ENCODE measurements at places on chromosomes 7 and 10.

- no peak for DNase-seq
Observed at GRCh38 chr7:1882451-1882850, 212.4 kb downstream of the ELFN1 start.

DNA sequence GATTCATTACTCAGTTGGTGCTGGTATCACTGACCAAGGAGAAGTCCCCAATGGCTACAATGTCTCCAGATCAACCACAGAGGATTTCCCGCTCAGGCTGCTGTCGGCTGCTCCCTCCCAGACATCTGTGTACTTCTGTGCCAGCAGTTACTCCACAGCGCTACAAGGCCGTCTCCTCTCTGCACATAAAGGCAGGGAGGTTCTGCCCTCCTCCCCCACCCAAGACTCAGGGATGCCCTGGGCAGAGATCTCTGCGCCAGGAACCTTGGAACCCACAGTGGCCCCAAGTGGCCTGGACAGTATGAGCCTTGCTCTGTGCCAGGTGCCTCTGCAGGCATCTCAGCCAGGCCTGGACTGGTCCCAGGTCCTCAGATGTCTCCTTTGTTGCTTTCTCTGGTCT is 193.4 kb upstream of the PRSS58 start:
- DNase-seq: no peak

- DNase-seq: peak; percentile 88
Observed at GRCh38 chr7:1412322-1413261, 46.7 kb downstream of the MICALL2 start.

- no peak for DNase-seq
Observed at GRCh38 chr7:83096065-83096580, 66.6 kb downstream of the PCLO start.

GRCh38 chr7:128954150-128954549 is 16.4 kb downstream of the IRF5 start:
- DNase-seq: no peak

DNA sequence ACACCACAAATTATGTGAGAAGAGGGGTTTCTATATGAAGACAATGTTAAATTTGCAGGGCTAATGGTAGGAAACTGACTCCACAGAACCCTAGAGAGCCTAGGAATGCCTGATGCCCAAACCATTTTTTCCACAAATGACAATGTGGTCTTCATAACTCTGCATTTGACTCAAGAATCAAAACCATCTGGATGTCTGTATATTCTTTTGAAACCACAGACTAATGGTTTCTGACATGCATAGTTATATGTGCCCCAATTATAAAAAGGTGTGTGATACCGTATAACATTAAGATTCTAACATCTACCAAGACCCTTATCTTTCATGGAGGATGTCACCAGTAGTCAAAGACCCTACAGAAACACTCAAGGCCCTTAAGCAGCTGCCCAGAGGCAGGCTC is 20.3 kb downstream of the SEC61G start:
- DNase-seq: no peak

- peak; percentile 71 for DNase-seq
Observed at GRCh38 chr7:16989811-16990413, 108.1 kb upstream of the AGR3 start.

DNA sequence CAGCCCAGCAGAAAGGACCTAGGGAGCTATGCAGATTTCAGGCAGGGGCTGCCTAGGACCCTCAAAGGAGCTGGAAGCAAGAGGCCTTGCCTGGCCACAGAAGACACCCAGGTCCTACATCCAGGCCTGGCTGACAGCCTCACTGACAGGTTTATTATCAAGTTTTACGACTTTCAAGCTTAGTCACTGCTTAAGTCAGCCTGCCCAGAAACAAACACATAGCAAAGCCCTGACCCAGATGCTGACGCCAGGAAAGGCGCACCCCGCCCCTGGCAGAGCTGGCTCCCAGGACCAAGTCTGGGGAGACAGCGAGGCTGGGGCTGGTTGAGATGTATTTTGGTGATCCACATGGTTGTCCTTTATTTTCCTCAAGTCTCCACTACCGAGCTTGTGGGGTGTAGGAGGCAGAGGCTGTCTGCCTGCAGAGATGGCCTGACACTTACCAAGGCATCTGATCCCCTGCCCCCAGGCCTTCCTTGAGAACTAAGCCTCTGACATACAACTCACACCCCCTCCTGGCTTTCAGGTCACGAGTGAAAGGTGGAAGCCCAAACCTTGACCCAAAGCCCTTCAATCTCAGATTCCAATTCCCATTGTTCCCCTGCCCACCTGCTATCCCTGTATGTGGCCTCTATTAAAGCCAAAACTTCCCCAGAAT is 80.7 kb upstream of the EMX2 start:
- no peak for DNase-seq

GRCh38 chr7:102916426-102916825 is 3.6 kb downstream of the LRRC17 start:
- DNase-seq: no peak

GRCh38 chr10:36075196-36075595 is 433.1 kb upstream of the FZD8 start:
- no peak for DNase-seq

DNA sequence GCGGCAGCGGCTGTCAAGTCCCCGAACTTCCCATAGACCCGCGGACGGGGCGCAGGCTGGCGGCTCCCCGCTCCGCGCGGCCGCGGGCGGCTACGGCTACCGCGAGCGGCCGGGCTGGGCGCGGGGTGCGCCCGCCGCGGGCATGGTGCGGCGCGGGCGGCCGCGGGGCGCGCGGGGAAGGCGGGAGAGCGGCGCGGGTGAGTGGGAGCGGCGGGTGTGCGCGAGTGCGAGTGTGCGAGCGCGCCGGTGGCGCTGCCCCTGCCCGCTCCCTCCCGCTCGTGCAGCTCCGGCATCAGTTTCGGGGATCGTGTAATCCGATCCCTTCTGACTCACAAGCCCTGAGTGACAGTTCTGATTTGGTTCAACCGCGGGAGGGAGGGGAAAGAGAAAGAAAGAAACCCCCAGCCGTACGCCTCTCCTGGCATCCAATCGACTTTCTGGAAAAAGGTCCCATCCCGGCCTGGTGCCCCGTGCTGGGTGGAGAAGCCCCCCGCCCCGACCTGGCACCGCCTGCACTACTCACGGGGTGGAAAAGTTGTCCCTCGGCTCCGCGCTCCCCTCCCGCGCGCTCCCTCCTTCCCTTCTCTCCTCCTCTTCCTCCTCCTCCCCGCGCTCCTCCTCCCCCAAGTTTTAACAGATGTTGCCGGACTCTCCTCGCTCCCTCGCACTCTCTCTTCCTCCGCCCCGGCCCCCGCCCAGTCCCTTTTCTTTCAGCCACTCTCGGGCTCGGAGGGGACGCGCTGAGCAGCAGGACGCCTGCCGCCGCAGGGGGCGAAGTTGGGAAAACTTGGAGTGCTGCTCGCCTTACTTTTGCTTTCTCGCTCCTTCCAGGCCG is at the start of gene GLI3:
Gene GLI3 (minus strand): TSS at position 234 of the 835 bp plus-strand sequence. CDS start 13,956 bp downstream, outside the sequence.
- DNase-seq: no peak

DNA sequence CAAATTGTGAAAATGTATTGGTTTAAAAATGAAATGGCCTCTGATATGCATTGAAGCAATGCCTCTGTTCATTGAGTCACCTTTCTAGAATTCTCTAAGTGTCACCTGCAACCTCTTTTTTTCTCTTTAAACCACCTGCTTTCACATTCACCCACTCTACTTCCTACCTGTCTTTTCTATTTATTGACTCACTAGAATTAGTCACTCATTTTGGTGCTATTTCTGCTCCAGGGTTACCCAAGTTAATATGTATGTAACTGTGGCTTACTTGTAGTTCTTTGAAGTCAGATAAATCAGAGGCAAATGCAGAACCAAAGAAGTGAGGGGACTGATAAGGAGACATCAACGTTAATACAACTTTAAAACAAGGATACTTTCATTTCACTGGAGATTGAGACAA is 674.7 kb downstream of the CCSER2 start:
- DNase-seq: no peak

DNA sequence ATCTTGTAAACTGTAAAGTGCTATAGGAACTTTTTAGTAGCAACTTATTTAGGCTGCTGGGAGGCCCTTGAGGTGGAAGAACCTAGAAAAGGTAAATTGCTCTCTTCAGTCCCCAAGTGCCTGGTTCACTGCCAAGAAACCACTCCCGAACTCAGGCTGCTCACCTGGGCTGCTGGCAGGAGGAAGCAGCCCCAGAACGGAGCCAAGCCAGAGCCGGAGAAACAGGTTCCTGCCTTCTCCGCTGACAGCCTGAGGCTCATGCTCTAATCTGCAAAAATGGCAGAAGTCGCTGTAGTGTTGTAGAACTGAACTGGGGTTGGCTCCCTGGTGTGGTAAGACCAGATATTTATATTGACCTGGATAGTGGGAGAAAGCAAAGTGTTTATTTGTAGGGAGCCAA is 136.0 kb downstream of the CUL2 start:
- DNase-seq: no peak

DNA sequence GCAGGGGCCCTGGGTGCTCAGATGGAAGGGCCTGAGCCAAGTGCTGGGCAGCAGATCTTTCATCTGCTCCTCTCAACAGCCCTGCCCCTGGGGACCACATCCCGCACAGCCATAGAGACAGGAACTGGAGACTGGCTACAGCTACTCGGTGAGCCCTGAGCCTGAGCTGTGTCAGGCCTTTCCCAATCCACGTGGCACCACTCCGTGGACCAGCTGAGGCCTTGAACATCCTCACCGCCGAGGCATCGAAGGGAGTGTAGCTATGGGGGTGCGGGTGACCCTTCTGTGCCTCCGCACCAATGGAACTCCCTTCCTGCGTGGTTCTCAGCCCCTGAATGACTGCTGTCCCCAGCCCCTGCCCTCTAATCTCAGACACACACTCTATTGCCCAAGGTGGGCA is 362.7 kb upstream of the SHH start:
- DNase-seq: no peak

DNA sequence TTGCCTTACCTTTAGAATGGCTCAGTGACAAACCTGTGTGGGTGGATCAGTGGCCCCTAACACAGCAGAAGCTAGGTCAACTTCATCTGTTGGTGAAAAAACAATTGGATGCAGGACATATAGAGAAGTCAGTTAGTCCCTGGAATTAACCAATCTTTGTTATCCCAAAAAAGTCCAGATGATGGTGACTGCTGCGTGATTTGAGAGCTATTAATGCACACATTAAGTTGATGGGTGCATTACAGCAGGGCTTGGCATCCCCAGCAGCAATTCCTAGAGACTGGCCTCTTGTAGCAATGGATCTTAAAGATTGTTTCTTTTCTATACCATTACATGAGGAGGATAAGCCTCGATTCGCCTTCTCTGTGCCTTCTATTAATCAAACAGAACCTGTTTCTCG is 33.3 kb downstream of the OR13A1 start:
- no peak for DNase-seq

- no peak for DNase-seq
Observed at GRCh38 chr7:49787980-49788379, 14.5 kb downstream of the VWC2 start.

- no peak for DNase-seq
Observed at GRCh38 chr7:106270122-106270977, 14.4 kb downstream of the NAMPT start.

- no peak for DNase-seq
Observed at GRCh38 chr7:1811850-1812508, 141.9 kb downstream of the ELFN1 start.

GRCh38 chr7:47506382-47507339 is 75.2 kb downstream of the TNS3 start:
- DNase-seq: no peak

DNA sequence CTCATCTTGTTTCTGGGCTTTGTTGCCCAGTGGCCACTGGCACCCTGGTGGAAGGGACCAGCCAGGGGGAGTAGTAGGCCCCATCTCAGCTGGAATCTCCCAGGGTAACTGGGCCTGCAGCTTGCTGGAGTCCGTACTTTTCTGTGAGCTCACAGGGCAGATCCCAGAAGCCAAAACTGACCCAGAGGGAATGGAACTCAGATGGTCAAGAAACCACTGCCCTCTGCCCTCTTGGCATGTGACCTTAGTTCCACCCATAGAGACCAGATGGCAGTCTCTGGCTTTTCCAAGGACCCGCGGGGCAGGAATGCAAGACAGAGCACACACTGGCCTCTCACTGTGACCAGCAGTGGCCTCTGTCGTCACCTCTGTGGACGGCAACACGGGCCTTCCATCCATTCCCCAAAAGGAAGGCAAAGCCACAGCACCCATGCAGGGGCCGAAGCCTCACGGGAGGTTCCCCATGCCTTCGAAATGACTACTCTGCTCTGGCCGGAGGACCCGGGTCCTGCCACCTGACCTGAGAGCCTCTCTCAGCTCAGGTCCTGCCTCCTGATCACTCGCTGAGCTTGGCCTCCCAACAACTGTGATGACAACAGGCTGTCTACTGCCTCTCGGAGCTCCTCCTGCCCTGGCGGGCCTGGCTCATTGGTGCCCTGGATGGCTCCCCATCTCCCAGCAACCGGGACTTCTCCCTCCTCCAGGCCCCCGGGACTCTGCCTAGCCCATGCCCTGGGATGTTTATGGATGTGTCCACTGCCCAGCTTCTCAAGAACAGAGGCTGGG is 29.9 kb downstream of the MYL10 start:
- DNase-seq: no peak

- DNase-seq: no peak
Observed at GRCh38 chr10:123783296-123783695, 108.3 kb downstream of the CPXM2 start.

- DNase-seq: no peak
Observed at GRCh38 chr10:34181553-34182300, 633.4 kb downstream of the PARD3 start.

DNA sequence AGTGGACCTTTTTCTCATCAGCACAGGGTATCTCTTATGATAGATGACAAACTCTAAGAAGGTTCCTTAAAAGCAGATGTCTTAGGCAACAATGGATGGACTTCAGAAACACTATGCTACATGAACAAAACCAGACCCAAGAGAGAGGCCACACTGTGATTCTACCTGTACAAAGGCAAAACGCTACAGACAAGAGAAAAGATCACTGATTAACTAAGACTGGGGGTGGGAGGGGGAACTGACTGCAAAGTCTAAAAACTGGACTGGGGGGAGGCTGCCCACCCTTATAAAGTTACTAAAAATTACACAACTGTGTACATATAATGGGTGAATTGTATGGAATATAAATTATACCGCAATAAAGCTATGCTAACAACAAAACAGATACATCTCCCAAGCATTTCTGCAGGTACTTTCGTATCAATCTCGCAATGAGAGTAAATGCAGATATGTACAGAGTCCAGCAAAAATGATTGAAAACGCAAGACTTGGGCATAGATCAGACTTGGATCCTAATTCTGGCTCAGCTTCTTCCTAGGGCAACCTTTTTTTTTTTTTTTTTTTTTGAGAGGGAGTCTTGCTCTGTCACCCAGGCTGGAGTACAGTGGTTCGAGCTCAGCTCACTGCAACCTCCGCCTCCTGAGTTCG is 179.7 kb downstream of the FAM107B start:
- no peak for DNase-seq

DNA sequence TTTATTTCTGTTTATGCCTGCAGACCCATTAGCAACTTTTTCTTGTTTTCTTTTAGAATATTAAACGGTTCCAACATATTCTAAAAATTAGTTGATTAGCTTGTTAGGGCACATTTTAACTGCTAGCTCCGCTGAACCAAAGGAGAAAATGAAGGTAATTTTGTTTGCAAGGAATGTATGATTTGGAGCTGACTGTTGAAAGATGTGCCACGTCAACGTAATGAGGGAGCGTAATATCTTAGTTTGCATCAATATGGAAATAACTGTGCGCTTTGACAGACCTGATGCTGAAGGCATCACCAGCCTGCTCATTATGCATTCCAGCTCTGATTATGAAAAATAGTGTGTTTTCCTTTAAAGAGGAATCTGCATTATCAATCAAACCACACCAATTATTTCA is 102.0 kb upstream of the CTBP2 start:
- DNase-seq: no peak

GRCh38 chr7:116601426-116601825 is 70.6 kb upstream of the MET start:
- no peak for DNase-seq

- DNase-seq: no peak
Observed at GRCh38 chr7:423312-424260, 96.1 kb downstream of the PDGFA start.

Data from NCI-H1092 (cell line).